Activated CD4-positive, alpha-beta T cell treated with anti-CD3 and anti-CD28 coated beads, Interleukin-2, amount 10 ng/mL, durations not matched to agents 7 days and 5 days (primary cell): ENCODE measurements at places on chromosomes 7 and 10. TPM values are rescaled to one million over a fixed set of nuclear protein-coding genes. Genes with fewer than 3 reads are reported as not detected.

- H3K36me3 ChIP-seq: no peaks in the 10 kb centered on the region
- no peak overlapping the region for H3K4me3 ChIP-seq
- H3K27me3 ChIP-seq: no peaks in the 10 kb centered on the region
- no peak for DNase-seq
- H3K4me1 ChIP-seq: no peaks in the 10 kb centered on the region
Measured at GRCh38 chr7:31418928-31419327, 78.4 kb upstream of the NEUROD6 start.

DNA sequence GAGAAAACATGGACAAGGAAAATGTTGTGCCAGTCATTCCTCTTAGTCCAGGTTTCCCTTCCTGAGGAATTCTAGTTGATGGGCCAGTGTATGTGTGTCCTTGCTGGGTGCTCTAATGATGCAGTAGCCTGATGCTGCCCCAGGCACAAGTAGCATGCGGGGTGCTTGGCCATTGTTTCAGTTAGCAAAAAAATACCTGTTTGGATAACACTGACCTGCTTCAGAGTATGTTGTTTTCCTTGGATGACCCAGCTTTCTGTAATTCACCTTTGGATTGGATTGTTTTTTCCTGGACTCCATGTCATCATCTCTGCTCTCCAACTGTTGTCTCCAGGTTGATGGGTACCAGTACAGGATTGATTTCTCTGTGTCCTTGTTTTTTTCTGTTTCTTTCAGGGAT is 169.2 kb downstream of the SND1 start:
- DNase-seq: no peak
- H3K27ac ChIP-seq: no peak overlapping the region

GRCh38 chr10:43703286-43703685 is 54.6 kb upstream of the ZNF32 start:
- H3K4me1 ChIP-seq: no peaks in the 10 kb centered on the region
- H3K36me3 ChIP-seq: no peaks in the 10 kb centered on the region
- no peak for DNase-seq
- H3K4me3 ChIP-seq: no peak overlapping the region
- H3K27me3 ChIP-seq: no peaks in the 10 kb centered on the region

GRCh38 chr7:475425-475728 is 44.3 kb downstream of the PDGFA start:
- DNase-seq: no peak
- H3K27ac ChIP-seq: no peak overlapping the region
- H3K4me3 ChIP-seq: no peak overlapping the region
- no peaks in the 10 kb centered on the region for H3K36me3 ChIP-seq
- H3K27me3 ChIP-seq: no peaks in the 10 kb centered on the region

GRCh38 chr7:26686448-26686981 is 177.9 kb downstream of the SKAP2 start:
- no peaks in the 10 kb centered on the region for H3K36me3 ChIP-seq
- H3K27me3 ChIP-seq: peaks cover 40% of the 10 kb centered on the region
- DNase-seq: no peak
- peaks cover 4% of the 10 kb centered on the region for H3K4me1 ChIP-seq
- H3K4me3 ChIP-seq: no peak overlapping the region
- no peak overlapping the region for H3K27ac ChIP-seq

TSPAN15 gene
- total RNA-seq: 3.6 TPM

GRCh38 chr10:120578890-120579289 is 121.9 kb downstream of the PLPP4 start:
- H3K4me3 ChIP-seq: no peak overlapping the region
- no peaks in the 10 kb centered on the region for H3K4me1 ChIP-seq
- H3K27ac ChIP-seq: no peak overlapping the region
- no peaks in the 10 kb centered on the region for H3K27me3 ChIP-seq

DNA sequence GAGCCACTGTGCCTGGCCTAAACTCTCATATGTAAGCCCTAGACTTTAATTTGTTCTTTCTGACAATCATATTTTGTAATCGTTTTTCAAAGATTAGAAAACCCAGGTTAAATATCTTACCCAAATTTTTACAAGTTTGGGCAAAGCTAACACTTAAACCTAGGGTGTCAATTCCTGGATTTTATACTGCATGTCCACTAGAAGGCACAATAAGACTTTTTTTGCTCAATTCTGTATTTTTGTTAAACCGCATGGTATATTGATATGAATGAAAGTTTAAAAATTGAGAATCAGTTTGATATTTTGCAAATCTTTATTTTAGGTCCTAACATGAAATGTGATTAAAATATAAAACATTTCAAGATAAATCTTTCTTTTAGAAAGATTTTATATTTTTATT is 29.3 kb downstream of the DYNC2I1 start:
- no peaks in the 10 kb centered on the region for H3K4me1 ChIP-seq
- DNase-seq: no peak
- H3K4me3 ChIP-seq: no peak overlapping the region

DNA sequence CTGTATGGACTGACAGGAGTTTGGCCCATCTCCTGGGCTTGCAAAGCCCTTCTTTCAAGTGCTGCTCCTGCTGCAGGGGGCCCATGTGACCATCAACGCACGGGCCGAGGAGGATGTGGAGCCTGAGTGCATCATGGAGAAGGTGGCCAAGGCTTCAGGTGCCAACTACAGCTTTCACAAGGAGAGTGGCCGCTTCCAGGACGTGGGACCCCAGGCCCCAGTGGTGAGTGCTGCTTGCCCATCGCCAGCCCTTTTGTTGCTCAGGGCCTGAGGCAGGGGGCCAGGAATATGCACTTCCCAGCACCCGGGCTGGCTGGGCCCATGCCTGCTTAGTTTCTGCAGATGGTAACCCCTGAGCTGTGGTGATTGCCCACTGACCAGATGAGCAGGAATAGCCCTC is 8.7 kb downstream of the PGAM2 start:
- peaks cover 7% of the 10 kb centered on the region for H3K4me1 ChIP-seq
- no peak overlapping the region for H3K4me3 ChIP-seq
- no peak overlapping the region for H3K27ac ChIP-seq
- DNase-seq: no peak
- H3K27me3 ChIP-seq: no peaks in the 10 kb centered on the region

DNA sequence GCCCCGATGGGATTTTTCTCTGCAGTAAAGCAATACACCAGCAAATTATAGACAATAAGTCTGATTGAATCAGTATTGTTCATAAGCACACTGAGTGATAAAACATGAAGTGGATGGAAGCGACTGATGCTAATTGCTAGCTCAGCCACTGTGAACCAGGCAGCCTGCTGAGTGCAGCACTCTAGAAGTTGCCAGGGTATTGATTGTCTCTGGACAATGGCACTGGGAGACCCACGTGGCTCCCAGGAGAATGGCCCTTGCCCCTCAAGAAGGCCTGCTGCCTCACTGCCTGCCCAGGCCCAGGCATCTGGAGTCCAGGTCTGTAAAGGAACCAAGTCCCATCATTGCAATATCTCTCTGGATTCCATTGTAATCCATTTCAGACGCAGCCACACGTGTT is 80.4 kb upstream of the TCERG1L start:
- H3K27ac ChIP-seq: no peak overlapping the region
- no peaks in the 10 kb centered on the region for H3K4me1 ChIP-seq
- H3K27me3 ChIP-seq: no peaks in the 10 kb centered on the region
- no peak for DNase-seq

GRCh38 chr7:12623223-12623622 is 52.7 kb downstream of the SCIN start:
- DNase-seq: no peak
- no peaks in the 10 kb centered on the region for H3K4me1 ChIP-seq
- H3K4me3 ChIP-seq: no peak overlapping the region
- H3K27ac ChIP-seq: no peak overlapping the region
- no peaks in the 10 kb centered on the region for H3K36me3 ChIP-seq
